PC-3 (cell line): ENCODE measurements at places on chromosomes 3 and 15. TPM values are rescaled to one million over a fixed set of nuclear protein-coding genes. Genes with fewer than 3 reads are reported as not detected.

The OXTR gene
- 21.5 and 23.1 TPM in 2 replicates for total RNA-seq

The NOX5 gene
- 237 and 339 TPM in 2 replicates for total RNA-seq

The DET1 gene
- 1.5 and 1.6 TPM in 2 replicates for total RNA-seq

The FGD5 gene
- total RNA-seq = not detected in 2 replicates

The HMG20A gene
- total RNA-seq = 17.6 and 22.0 TPM in 2 replicates

DNA sequence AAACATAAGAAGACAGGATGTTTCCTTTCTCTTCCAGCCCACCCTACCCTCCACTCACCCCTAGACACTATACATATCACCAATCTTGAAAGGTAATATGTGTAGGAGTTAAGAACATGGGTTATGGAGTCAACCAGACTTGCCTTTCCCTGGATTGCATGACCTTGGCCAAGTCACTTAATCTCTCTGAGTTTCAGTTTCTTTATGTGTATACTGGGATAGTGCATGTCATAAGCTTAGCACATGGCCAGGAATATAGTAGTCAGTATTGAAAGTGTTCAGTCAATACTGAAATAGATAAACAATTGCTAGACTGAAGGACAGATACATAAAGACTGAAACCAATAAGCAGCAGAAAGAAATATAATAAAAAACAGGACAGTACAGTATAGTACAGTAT is 283.2 kb upstream of the STT3B start:
- no peak for DNase-seq

DNA sequence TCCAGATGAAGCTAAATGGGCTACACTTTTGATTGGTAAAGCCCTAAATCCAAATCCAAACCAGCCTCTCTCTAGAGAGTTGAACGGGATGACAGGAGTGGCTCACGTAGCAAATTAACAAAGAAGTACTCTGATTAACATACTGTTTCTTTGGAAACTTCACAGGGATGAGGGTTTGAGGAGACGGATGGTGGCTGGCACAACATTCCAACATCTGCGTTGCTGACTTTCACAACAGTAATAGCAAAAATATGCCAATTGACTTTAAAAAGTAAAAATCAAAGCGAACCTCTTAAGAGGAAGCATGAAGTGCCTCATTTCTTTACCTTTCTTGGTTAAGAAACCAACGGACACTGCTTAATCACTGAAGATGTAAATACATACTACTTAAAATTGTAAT is 181.4 kb downstream of the TBL1XR1 start:
- DNase-seq = no peak

GRCh38 chr3:127751163-127751621 is 71.1 kb downstream of the MGLL start:
- DNase-seq = peak; percentile 56

- no peak for DNase-seq
Observed at GRCh38 chr3:101829874-101830273, 19.4 kb upstream of the NFKBIZ start.

DNA sequence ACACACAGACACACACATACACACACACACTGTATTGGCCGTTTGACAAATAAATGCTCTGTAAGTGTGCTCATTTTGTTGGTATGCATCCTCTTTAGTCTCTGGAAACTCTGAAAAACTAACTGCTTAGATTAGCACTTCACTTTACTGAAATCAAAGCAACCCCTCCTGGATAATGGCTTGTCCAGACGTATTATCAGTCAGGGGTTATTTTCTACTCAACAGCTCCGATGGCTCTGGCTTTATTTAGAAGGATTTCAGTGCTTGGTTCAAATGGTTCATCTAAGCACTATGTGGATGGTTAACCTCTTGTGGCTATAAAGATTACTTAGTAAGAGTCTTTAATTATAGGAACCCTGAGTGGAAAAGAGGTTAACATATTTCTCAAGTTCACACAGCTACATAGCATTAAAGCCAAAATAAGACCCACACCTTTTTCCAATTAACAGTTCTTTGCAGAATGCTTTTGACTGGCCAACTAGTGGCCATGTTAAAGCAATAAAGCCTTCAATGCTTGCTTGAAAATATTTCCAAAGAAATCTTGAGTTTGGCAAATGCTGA is 516.1 kb upstream of the NAALADL2 start:
- no peak for DNase-seq

DNA sequence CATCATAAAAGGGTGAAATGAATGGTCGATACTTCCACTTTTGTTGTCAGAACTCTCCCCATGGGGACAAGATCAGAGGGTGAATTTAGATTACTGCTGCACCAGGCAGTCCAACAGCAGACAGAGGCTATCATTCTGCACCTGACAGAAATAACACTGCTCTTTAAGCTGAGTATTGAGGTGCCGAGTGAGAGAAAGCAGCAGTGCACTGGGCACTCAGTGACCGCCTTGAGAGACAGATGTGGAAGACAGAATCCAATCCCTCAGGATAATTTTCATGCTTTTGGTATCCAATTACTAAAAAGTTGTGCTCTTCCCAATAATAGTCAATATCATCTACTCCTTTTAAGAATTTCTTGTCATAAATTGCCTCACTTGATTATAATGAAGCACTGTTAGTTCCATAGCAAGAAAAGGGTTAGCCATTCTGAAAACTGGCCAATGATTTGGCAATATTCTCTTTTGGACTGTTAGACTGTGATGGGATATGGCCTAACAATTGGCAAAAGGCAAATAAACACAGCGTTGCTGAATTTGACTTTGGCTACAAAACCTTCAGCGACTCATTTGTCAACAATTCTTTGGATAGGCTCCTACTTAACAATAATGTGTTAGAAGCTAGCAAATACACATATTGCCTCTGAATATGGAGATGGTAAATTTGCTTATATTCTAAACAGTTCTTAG is 5.5 kb downstream of the FGF7 start:
- DNase-seq = peak; percentile 26

- DNase-seq = no peak
Observed at GRCh38 chr15:26572602-26573350, 200.1 kb downstream of the GABRB3 start.

DNA sequence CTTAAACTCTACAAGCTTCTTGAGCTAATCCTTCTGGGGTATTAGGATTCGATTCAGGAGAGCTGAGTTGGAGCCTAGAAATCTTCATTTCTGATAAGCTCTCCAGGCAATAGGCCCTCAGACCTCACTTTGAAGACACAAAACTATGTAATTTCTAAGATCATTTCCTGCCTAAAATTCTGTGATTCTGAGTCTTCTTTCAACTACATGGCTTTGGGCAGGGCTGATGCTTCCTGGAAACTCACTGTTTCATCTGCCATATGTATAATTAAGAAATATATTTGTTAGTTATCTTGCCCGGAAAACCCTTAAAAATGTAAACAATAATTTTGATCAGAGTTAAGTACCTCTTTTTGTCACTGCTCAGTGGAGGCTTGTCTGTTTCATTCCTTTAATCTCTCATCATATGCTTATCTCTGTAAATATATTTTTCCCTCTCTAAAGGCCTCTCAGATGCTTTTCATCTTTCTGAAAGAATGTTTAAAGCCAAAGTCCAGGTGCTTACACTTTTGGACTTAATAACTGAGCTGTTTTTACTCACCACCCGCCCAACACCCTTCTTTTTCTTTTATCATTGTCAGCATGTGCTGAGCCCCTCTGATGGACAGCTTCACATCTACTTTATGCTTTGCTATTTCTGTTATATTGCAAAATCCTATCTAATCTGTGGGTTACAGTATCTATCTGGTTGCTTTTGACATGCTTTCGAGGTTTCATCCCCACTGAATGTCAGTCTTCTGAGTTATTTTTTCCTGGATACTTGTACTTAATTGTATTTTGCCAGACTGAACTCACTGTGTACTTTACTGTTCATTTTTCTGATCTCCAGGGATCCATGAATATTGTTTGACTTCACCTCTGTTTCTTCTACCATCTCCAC is 38.2 kb downstream of the FILIP1L start:
- DNase-seq = no peak

DNA sequence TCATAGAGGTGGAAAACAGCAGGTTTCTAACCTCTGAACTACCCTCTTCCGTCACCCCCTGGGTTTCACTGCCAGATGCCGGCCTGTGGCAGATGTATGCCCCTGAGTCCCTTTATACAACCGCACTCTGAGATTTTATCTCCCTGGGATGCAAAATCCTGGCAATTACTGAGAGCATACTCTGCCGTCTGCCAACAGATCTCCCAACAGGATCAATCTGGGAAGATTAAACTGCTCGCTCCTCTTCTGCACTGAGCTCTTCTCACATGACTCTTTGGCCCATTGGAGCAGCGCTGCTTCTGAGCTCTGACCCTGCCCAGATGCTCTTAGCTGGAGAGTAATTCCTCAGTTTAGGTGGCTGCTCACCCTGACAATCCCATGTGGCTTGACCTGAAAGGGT is 133.2 kb downstream of the LIPC start:
- DNase-seq = no peak

- no peak for DNase-seq
Observed at GRCh38 chr15:38471974-38472373, 18.0 kb downstream of the FAM98B start.

DNA sequence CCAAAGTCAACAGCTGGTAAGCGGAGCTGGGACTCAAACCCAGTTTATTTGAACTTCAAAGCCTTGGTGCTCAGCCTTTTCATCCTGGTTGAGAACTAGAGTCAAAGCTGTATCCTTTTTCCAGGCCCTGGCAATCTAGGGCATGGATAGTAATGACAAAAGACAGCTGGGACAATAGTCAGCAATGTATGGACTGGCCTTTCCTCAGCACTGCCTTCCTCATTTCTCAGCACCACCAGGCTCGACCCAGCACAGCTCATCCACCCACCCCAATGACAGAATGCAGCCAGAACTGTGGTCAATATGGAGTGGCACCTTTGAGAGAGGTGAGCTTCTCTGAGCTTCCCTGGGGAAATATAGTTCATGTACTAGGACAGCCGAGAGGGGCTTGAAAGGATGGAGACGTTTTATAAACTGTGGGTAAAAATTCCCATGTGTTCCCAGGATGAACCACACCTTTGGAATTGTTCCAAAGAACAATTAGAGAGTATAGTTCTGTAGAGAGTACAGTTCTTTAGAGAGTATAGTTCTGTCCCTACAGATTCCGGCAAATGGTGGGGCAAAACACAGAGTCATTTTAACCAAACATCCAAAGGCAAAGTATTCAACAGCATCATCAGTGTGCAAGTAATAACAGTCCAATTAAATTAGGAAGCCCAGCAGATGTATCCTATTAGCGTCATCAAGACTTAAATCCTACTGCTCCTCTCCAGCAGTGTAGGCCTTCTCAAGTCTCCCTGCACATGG is 30.2 kb upstream of the IREB2 start:
- DNase-seq = no peak

DNA sequence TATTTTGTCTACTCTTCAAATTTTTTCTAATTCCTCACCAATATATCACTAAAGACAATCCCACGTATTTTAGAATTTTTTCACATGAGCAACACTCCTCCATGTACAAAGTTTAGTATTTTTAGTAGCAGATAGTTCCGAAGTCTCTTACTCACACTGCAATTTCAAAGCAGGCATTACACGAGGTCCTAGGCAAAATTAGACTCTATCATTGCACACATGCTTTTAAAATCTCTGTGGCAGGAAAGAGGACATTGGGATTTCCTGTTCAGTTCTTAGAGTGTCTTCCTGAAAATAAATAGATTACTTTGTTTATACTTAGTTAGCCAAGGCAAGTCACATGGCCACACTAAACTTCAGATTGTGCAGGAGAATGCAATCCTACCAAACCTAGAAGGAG is 847.7 kb downstream of the ROBO2 start:
- DNase-seq = no peak

- DNase-seq = no peak
Observed at GRCh38 chr15:85034276-85034675, 52.6 kb downstream of the PDE8A start.

- DNase-seq = peak; percentile 94
Observed at GRCh38 chr3:39639344-39640236, 169.8 kb upstream of the MYRIP start.

- DNase-seq = no peak
Observed at GRCh38 chr3:55307622-55308021, 179.5 kb downstream of the WNT5A start.

DNA sequence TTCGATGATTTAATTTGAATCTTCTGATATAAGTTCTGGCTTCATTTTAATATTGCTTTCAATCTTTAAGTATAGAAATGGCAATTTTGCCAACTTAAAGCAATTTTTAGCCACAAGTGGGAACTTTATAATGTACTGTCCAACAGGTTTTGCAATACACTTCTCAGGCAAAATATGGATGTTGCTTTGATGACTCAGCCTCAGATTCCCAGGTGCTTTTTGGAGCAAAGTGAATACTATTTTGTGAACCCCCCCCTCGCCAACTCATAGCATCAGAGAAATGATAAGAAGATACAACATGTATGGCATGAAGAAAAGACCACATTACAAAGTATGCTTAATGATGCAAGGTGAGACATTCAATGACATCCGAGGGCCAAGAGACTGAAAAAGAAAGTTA is 158.1 kb downstream of the GABRB3 start:
- DNase-seq = peak; percentile 53

DNA sequence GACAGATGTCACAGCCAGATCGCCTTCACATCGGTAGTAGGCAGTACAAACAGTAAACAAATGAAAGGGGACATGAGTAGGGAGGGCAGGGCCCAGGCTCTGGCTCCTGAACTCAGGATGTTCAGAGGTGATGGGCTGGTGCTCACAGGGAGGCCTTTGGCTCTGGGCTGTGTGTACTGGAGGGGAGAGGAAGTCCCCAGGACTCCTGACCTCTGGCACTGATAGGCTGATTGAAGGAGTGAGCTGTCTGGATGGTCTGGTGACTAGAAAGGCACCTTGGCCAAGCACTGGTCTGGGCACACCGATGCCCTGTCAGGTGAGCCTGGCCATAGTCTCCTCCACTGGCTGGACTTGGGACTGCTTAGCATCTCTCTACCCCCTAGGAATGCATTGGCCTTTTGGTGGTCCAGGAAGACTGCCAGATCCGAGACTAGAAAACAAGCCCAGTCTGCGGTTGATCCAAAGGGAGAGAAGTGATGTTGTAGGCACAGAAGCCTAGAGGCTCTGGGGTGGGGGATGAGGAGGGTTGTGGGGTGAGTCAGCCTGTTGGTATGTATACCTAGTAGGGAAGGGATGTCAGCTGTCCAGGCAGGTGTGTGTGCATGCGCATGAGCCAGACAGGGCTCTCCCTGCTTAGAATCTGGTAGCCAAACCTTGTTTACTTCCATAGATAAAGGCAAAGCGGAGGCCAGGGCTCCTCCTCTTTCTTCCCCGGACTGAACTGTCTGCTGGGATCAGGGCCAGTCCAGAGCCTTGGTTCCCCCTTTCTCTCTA is 1.9 kb downstream of the SPINT1 start:
- DNase-seq = peak; percentile 97

DNA sequence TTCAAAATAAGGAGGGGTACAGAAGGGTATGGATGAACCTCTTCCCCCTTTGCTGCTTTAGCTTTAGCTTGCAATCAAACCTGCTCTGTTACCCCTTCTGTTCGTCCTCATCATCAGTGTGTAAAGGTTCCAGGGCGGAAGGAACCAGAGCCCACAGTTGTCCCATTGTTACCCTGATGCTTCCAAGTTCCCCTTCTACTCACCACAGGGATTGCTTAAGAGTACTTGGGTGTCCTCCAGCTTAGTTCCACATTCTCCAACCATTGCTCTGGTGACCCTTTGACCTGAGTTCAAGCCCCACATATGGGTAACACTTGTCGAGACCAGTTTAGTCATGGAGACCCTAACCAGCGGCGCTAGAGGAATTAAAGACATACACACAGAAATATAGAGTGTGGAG is 1080.1 kb upstream of the ALCAM start:
- no peak for DNase-seq

GRCh38 chr3:55655544-55655943 is 168.4 kb upstream of the WNT5A start:
- peak; percentile 21 for DNase-seq

- DNase-seq = peak; percentile 44
Observed at GRCh38 chr3:126834596-126835471, 130.8 kb downstream of the CHCHD6 start.
